ENCODE measurements at places on chromosomes 2 and 18.

- DNase-seq, result no peak
These were observed 114.2 kb downstream of the ZNF521 start for GRCh38 chr18:25237571-25238267.

DNA sequence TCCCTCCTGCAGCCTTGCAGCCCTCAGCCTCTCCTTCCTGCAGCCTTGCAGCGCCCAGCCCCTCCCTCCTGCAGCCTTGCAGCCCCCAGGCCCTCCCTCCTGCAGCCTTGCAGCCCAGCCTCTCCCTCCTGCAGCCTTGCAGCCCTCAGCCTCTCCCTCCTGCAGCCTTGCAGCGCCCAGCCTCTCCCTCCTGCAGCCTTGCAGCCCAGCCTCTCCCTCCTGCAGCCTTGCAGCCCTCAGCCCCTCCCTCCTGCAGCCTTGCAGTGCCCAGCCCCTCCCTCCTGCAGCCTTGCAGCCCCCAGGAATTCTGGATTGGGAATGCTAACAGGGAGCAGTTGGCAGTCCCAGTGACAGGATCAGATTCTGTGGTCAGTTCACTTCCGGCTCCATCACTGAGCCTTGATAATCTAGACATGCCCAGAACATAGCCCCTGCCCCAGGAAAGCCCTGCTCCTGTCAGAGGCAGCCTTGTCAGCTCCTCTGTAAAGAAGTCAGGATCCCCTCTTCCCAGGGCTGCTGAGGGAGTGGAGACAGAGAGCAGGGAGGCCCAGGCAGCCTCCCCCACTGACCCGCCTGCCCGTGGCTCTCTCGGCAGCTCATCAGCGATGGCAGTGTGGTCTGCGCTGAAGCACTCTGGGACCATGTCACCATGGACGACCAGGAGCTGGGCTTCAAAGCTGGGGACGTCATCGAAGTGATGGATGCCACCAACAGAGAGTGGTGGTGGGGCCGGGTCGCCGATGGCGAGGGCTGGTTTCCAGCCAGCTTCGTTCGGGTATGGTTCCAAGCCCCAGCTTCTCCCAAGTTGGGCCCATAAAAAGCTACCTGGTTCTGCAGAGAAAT, 54.8 kb downstream of the FAM168B start:
- DNase-seq, result no peak

DNA sequence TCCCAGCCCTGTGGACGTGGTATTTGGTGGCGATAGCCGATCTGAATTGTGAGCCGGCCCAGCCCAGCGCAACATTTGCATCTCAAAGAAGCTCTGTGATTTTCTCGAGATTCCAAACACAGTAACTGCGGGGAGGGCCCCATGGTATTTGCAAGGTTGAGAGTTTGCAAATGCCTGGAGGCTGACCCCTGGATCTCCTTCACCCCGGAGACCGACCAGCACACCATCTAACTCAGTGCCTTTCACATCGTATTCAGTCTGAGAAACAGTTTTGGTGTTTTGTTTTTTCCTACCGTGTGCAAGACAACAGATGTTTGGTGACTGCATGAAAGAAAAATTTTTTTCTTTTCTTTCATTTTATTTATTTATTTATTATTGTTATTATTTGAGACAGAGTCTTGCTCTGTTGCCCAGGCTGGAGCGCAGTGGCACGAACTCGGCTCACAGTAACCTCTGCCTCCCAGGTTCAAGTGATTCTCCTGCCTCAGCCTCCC, 40.3 kb downstream of the MYCN start:
- DNase-seq, result no peak

DNA sequence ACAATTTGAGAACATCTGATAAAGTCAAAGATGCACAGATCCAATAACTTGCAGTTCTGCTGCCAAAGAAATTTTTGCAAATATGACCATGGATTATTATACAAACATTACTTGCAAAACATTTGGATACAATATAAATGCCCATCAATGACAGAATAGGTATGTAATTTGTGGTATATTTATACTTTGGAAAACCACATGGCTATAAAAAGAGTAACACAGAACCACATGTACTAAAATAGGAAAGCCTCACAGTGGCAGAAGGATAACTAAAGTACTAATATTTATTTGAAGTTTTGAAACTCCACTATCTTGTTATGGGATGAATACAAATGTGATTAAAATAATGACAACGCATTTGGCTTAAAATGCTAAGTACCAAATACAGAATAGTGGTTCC, 51.8 kb upstream of the DNAJC10 start:
- DNase-seq, result no peak

DNA sequence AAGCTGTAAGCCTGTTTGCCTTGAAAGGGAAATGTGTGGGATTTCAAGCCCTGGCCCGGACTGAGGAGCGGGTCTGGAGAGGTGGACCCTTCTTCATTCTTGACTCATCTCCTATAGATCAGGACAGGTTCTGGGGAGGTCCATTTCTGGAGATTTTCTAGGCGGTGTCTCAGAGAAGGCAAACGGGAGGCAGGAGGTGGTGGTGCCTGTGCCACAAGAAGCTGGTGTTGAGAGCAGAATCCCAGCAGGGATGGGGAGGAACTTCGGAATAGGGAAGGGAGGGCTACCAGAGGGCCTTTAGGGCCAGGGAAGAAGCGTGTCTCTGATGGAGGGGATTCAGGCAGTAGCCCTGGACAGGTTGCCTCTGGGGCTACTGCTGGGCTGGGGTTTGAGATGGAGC, 93.0 kb downstream of the CTIF start:
- DNase-seq, result no peak

DNA sequence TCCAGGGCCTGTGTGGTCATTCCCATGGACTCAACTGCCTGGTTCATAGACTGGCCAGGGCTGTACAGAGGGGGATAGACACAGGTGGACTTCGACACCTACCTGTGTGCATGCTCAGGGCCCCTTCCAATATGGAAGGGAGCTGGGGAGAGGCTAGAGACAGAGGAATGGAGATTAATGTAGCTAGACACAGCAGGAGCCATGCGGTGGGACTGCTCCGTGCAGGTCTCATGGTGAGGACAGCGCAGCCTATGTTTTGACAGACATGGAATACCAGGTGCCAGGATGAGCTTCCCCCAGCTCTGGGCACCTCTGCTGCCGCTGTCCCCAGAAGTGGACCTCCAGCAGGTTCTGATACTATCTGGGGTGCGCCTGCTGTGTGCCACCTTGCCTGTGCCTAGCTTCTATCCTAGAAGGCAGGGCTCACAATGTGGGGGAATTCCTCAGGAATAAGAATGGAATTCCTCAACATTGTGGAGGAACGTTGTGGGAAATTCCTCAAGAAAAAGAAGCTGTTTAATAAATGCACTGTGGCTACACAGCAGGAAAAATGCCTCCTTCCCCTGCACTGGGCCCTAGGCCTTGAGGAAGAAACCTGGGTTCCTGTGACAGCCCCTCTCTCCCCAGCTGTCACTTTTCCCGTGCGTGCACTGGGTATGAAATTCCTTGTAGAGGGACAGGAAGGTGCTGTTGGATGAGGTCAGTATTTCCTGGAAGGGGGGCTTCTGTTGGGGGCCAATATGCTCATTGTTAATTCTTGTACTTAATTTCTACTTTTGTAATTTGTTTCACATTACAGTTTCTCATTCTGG, 7.3 kb downstream of the IL1R1 start:
- no peak for DNase-seq

DNA sequence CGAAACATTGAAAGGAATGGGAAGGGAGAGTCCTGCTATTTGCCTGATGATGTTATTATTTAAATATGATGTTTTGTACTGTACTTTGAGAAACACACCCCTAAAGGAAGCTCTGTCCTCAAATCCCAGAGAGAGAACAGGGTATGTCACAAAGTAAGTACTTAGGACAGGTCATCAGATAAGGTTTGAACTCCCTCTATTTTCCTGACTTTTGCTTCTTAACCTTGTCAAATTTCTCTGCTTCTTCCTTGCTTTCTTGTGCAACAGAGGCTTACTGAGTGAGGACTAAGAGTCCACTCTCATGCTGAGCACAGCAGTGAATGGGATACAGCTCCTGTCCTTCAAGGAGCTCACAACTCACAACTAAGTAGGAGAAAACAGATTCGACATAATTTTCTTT, 3.7 kb downstream of the DGUOK start:
- DNase-seq, result no peak

GRCh38 chr2:122423934-122424333, 668.5 kb downstream of the TSN start:
- no peak for DNase-seq

GRCh38 chr2:43285987-43286386, 59.6 kb upstream of the ZFP36L2 start:
- no peak for DNase-seq

GRCh38 chr2:100237770-100238169, 84.5 kb downstream of the LONRF2 start:
- DNase-seq, result no peak

DNA sequence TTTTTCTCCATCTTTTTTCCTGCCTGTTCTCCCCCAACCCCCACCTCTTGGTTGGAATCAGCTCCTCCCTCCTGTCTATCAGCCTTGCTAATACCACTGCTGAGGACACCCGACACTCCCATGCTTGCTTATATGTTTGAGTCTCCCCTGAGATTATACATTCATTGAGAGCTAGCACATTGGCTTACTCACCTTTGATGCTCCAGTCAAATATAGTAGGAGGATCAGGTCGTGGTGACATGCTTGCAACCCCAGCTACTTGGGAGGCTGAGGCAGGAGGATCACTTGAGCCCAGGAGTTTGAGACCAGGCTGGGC, 91.5 kb upstream of the CCBE1 start:
- no peak for DNase-seq

GRCh38 chr18:62458868-62459716, 63.7 kb upstream of the ZCCHC2 start:
- DNase-seq, result no peak

DNA sequence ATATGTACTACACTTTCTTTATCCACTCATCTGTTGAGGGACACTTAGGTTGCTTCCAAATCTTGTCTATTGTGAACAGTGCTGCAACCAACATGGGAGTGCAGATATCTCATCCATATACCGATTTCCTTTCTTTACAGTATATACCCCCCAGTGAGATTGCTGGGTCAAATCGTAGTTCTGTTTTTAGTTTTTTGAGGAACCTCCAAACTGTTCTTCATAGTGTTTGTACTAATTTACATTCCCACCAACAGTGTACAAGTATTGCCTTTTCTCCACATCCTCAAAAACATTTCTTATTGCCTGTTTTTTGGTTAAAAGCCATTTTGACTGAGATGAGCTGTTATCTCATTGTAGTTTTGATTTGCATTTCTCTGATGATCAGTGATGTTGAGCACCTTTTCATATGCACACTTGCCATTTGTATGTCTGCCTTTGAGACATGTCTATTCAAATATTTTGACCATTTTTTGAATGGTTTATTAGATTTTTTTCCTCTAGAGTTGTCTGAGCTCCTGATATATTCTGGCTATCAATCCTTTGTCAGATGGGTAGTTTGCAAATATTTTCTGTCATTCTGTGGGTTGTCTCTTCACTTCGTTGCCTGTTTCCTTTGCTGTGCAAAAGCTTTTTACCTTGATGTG, 12.2 kb downstream of the PLEK start:
- DNase-seq, result no peak

DNA sequence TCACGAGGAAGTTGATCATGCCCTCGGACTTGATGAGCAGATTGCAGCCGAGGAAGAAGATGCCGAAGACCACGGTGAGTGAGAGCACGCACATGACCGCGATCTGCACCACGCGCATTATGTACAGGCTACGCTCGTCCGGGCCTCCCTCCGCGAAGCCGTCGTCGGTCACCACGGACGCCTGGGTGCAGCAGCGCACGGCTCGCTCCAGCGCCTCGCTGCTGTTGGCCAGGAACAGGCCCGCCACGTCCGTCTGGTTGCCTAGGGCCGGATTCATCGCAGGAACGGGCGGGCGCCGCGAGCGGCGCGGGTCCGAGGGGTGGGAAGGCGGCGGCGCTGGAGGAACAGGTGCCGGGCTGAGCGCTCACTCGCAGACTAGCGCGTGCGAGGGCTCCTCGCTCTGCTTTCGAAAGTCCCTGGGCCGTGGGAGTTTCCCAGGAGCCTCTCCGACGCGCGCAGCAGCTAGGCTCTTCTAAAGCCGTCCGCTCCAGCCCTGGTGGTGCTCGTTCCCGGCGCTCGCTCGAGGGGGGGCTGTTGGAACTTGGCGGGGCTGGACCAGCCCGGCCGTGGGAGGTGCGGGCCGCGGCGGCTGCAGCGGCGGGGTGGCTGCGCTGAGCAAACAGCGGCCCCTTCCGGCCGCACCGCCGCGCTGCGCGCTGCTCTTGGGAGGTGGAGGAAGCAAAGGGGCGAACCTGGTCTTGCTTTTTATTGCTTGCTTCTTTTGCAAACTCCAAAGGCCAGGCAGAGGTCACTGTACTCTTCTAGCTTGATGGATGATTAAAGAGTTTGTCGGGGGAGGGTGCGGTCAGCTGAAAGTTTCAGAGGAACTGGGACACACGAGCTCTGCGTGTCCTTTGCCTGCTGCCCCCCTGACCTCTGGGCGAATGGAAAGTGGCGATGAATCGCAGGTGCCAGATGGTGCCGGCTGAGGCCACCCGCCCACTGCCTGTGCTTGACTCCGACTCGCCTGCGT, at the start of gene RPRM:
TSS of gene RPRM (minus strand) at position 474 of the 973 bp plus-strand sequence. CDS start at position 277, 197 bp downstream.
- peak; percentile 82 for DNase-seq

- peak; percentile 12 for DNase-seq
These were observed 917.6 kb upstream of the ACVR2A start for GRCh38 chr2:146927080-146927711.

DNA sequence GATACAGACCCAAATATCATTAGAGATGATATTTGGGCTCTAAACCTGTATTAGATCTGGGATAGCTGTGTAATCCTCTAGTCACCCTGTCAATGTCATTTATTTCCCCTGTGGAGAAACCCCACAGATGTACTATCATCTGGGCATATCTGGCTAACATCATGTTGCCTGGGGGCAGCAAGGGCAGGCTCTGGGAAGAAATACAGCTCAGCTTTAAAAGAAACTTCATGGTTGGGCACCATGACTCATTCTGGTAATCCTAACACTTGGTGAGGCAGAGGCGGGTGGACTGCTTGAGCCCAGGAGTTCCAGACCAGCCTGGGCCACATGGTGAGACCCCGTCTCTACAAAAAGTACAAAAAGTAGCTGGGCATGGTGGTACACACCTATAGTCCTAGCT, 282.5 kb downstream of the SLC8A1 start:
- no peak for DNase-seq

GRCh38 chr2:40370007-40370395, 81.9 kb downstream of the SLC8A1 start:
- DNase-seq, result no peak

GRCh38 chr2:151670346-151670745, 63.9 kb downstream of the NEB start:
- DNase-seq, result no peak

DNA sequence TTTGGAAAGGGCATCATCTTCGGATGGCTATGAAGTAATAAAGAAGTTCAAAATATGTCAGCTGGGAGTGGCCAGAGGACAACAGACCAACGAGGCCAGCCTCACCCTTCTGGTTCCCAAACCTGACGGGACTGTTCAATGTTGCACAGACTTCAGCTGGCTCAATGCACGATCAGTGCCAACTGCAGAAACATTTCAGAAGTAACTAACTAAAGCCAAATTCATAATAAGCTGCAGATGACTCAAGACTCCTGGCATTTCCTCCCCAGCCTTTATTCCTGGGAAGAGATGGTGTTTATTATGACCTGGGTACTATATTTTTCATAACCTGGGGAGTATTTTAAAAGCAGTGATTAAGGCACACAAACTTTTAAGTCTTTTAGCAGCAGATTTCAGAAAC, 3.8 kb upstream of the ATP6V1C2 start:
- DNase-seq, result no peak

Data from GM13977 (cell line).